ENCODE measurements at places on chromosomes 3 and 15.

DNA sequence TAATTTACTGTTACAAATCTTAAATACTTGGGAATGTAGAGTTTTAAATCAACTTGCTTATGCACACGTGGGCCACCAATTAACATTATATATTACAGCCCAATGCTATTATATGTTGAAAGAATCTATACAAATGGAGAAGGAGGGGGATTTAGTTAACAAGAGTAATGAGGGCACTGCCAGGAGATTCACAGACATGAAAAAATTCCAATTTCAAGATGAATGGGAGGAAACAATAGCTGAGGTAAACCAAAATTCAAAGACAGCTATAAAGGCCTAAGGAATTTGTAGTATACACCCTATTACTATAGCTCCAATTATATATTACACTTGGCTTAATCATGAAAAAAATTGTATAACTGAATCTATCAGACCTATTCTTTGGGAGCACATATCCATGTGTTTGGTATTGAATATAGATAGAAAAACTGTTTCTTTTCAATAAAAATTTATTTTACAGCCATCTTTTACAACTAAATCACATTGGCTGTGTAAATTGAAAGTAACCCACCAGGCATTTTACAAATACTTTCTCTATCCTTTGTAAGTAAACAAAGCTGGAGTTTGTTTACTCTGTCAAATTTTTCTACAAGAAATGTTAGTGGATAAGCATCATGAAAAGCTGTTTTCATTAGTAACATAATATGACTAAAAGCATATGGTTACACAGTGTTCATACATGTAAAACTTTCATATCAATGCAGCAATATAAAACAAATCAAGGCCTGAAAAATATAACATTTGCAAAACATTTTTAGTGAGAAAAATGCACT, 1045.8 kb downstream of the ROBO1 start:
- no peak for DNase-seq

DNA sequence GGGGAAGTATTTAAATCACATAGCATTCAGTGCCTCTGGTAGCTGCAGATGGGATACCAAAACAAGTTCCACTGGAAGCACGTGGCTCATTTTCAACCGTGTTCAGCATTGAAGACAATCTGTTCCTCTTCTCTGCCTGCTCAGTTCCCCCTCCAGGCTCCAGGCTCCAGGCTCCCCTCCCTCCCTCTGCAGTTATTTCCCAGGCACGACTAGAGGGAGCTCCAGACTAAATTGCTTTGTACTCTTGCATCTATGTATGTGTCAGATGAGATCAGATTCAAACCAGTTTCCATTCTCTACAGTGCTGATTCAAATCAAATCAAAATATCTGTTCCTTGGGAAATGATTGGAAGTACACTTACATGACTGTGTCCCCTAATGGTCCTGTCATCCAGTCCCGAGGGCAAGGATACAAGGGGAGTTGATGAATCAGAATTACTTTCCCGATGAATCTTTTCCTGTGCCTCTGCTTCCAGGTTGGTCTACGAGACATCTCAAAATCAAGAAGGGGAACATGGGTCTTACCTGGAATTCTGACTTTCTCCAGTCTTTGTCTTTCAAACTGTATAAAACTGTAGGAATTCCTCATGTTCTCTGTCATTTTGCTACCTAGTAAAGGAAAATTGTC, 600.5 kb downstream of the EDEM1 start:
- DNase-seq: peak; percentile 88

DNA sequence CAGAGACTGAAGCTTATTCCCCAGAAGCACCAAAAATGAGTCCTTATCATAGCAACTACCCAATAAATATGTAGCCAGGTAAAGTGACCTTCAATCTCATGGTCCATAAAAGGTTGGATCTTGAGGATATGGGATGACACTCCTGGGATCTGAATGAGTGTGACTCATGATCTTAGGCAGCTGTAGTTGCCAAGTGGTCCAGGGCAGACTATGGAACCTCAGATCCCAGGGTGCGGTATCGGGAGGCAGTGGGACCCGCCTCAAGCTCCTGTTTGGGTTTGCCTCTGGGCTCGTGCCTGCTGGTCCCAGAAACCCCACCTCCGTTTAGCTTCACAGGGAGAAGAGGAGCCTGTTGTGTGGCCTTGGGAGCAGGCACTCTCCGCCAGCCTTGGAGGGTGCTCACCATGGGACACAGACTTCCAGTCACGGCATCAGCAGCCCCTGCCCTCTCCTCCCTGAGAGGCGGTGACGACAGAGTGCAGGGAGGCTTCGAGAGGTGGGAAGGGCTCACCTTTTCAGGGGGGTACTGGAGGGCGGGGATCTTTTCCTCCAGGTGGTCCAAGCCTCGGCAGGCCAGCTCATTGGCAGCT, 8.1 kb downstream of the PLIN1 start:
- no peak for DNase-seq

- no peak for DNase-seq
Measured at GRCh38 chr3:148439254-148439822, 258.4 kb upstream of the AGTR1 start.

DNA sequence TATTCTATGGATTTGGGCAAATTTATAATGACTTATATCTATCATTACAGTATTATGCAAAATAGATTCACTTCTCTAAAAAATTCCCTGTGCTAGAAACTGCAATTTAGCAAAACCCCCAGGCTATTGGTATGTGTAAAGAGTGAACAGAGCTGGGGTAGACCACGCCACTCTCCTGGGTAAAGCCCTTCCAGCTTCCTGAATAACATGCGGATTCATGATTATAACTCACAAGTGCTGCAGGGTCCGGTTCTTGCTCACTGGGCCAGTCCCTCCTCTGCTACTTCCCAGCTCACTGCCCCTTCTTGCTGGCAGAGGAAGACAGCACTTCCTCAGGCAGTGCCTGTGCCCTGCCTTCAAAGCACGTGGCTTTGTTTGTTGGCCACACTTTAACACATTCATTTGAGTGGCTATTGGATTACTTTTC, 4.1 kb downstream of the CD80 start:
- peak; percentile 83 for DNase-seq

- DNase-seq: no peak
Measured at GRCh38 chr3:159789742-159790635, 198.6 kb upstream of the IL12A start.

GRCh38 chr3:79846148-79846933, 78.5 kb upstream of the ROBO1 start:
- DNase-seq: peak; percentile 3

Measured in suppressor macrophage (primary cell).